HT1080 (cell line): ENCODE measurements at places on chromosomes 2 and 18.

- no peak for DNase-seq
Observed at GRCh38 chr2:157093666-157094065, 163.8 kb upstream of the GALNT5 start.

DNA sequence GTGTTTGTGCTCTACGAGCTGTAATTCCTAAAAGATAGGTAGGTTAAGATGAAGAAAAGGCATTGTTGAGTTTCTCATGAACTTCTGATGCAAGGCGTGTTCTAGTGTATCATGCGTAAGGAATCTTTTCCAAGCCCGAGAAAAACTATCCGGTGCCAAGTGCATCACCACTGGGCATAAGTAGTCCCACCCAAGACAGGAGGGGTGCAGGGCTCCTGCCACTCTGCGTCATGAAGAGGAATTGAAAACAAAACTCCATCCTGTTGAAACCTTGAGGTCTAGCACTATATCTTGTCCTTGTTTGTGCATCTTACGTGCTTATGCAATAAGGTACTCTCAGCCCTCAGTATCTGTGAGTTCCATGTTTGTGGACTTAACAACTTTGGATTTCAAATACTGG lies 45.7 kb downstream of the RAB31 start:
- peak; percentile 95 for DNase-seq

DNA sequence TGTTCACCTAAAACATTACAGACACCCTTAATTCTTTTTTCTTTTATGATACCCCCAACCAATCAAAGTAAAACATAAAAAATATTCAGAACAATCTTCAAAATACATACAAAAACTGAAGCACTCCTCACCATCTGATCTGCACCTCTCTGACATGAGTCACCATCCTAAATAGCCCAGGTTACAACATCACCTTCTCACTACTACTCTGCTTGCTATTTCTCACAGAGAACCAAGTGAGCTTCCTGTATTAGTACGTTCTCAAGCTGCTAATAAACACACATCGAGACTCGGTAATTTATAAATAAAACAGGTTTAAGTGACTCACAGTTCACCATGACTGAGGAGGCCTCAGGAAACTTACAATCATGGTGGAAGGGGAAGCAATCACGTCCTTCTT lies 183.5 kb downstream of the CBLN2 start:
- DNase-seq: peak; percentile 25

DNA sequence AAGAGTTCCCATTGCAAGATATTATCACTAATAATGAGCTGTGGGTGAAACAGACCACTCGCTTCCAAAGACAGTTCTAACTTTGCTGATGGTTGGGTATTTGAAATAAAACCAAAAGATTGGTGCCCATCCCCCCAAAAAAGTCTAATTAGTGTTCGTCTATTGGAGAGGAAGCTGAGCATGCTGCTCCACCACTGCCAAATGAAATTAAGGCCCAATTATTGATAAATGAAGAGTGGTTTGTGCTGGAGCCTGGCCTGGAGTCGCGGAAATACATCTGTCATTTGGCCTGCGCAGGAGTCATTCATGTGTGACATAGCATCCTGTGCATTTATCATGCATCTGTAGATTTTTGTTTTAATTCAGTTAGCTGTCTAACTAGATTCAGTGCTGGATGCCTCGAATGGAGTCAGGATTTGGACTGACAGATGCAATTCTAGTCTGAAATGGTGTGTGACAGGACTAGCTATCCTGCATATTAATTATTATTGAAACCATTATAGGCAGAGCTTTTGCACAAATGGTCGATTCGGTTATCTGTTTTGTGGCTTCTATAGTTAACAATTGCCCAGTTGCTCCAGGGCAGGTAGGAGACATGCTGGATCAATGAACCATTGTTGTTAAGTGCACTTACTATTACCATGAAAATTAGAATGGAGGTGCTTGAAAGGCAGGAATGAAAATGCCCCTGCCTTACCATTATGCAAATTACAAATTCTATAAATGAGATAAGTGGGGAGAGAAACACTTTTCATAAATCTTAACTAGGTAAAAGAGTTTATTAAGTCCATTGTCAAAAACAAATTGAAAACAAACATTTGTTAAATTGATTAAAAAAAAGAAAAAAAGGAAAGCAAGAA lies 450.4 kb upstream of the TCF4 start:
- no peak for DNase-seq

DNA sequence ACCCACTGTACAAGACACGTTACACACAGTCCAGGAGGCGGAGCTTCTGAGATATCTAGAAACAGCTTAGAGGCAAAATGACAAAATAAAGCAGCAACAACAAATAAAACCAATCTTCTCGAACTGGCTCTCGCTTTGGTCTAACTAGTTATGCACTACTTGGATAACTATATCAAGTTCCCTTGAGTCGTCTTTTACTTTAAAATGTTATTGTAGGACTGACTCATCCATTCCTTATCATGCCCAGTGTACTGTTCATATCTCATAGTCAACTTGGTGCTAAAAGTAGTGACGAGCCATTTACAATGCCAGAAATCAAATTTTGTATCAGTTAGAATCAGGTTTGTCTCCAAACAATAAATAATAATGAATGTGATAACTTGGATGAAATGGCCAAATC lies 102.5 kb upstream of the SLC35G4 start:
- no peak for DNase-seq

DNA sequence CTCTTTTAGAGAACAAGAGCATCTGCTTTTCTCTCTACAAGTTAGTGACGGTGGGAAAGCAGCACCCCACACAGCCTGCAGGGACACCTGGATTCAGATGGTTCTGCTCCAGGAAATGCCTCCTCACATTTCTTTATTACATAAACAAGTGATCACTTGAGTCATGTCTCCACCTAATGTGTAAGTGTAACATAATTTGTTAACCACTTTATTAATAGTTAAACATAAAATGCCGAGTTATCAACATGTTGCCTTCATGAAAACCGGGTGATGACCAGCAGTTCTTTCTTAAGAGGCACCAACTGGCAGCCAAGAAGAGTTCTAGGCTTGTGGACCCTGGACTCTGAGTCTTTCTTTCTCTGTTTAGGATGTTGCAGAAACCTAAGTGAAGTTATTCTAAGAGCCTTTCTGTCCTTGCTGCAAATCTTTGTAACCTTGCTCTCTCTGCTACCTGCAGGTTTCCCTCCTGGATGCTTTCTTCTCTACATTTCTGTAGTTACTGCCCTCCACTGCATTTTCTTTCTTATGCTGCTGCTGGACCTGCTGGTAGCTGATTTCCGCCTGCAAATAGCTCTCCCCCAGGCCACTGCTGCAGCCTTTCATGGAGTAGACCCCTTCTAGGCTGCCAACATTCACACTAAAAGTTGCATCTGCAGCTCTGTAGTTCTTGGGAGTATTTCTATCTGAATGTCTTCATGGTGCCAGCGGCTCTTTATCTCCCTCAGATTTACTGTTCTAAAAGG lies 24.3 kb downstream of the UPP2 start:
- no peak for DNase-seq

DNA sequence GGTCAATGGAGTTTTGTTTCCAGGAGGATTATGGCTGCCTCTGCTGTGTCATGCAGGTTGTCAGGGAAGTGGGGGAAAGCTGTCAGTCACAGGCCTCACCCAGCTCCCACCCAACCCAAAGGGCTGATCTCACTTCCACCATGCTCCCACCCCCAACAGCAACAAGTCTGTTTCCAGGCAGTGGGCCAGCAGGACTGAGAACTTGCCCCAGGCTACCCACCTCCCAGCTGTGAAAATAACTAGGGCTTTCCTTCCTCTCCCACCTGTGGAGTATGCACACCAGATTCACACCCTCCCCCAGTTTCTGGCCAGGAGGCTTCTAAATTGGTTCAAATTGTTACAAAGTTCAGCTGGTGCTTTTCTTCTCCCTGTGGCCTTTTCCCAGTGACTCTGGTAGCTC lies 95.6 kb upstream of the ACVR1 start:
- DNase-seq: peak; percentile 62

- DNase-seq: no peak
Observed at GRCh38 chr18:2971741-2972552, 41.0 kb downstream of the LPIN2 start.

DNA sequence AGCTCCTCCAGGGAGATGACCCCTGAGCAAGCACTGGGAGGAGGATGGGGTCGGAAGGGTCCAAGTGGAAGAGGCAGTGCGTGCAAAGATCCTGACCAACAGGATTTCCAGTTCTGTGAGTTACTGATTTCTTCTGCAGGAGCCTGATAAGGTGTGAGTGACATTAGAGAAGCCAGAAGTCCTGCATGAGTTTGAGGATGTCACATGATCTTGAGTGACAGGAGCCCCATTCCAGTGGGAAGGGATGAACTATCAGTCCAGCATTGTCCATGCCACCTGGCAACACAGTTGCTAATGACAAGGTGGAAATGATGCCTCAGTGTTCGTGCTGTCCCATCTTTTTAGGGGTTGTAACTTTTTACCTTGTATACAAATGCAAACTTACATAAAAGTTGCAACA lies 285.1 kb upstream of the HDAC4 start:
- DNase-seq: no peak

GRCh38 chr2:135792401-135793150 lies 44.4 kb downstream of the LCT start:
- peak; percentile 16 for DNase-seq

- DNase-seq: no peak
Observed at GRCh38 chr2:83970217-83970929, 488.7 kb downstream of the SUCLG1 start.

DNA sequence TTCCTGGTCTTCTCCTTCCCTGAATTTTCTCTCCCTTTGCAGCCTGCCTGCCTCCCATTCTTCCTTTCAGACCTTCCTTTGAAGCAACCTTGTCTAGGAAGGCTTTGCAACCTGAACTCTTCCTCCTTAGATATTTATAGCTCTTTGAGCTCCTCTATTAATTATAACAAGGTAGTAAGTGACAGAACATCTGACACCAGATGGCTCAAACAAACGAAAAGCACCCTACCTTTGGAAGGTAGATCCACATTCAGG lies 57.2 kb upstream of the SLC1A4 start:
- no peak for DNase-seq

GRCh38 chr18:12741351-12741750 lies 38.5 kb downstream of the PSMG2 start:
- DNase-seq: peak; percentile 68

DNA sequence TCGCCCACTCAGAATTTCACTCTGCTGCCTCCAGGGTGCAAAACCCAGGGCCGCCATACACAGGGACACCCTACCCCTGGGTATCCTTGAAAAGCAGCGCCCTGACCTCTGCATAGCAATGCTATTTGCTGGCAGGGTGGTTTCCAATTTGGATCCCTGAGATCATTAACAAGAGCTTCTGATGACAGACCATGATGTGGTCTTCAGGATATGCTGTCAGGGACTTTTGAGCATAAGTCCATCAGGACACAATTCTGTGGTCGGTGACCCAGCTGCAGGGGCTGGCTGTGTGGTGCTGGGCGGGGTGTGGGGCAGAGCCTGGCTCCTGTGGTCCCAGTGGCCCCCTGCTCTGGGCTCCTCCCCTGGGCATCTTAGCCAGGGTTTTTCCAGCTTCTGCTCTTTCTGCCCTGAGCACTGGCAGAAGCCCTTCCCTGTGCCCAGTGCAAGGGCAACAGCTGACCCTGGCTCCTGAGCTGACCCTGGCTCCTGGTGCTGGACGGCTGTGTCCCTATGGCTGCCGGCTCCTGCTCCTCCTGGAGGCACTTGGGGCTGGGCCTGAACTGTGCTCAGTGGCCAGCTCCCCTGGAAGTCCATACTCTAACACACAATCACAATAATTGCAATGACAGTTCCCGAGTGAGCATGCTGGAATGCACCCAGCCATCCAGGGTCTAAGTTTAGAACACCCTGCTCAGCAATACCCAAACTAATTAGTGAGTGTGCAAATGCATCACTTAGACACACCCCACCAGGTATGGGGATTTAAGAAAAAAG lies 271.5 kb downstream of the HDAC4 start:
- no peak for DNase-seq

DNA sequence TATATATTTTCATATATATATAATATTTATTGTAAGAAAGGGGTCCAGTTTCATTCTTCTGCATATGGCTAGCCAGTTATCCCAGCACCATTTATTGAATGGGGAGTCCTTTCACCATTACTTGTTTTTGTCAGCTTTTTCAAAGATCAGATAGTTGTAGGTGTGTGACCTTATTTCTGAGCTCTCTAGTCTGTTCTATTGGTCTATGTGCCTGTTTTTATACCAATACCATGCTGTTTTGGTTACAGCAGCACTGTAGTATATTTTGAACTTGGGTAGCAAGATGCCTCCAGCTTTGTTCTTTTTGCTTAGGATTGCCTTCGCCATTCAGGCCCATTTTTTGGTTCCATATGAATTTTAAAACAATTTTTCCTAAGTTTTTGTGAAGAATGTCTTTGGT lies 320.1 kb downstream of the CDH2 start:
- DNase-seq: no peak

DNA sequence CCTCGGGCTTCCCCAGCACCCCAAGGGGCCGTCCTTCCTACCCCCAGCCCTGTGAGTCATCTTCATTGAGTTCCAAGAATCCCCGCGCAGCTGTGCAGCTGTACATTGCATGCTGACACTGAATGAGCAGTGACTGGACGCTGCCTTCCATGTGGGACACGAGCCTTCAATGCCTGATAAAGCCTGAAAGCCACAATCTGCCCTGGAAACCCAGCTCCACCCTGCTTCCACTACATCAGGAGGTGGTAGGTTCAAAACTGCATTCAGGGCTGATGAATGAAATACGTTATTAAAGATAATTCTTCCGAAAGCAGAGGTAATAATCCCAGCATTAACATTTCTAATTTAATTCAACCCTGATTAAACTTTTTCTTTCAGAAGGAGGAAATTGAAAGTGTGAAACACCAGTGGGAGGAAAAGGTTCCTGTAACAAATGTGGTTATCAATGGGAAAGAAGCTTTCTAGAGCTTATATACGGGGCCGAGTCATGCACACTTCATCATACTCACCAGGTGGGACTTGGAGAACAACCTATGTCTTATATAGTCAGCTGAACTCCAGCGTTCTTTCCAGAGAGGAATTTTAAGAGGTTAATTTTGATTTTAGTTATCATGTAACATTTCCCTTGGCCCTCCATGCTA lies 360.1 kb downstream of the LPIN1 start:
- peak; percentile 97 for DNase-seq

- DNase-seq: no peak
Observed at GRCh38 chr18:36493349-36494159, 196.0 kb downstream of the FHOD3 start.
